ENCODE measurements at places on chromosomes 7 and 10.
A peak's percentile ranks its signal among the peaks of the same experiment; 100 is the strongest.

- H3K27ac ChIP-seq: peak overlapping the region; percentile 24
- no peak for DNase-seq
- no peak overlapping the region for H3K4me3 ChIP-seq
- H3K36me3 ChIP-seq: peaks cover 20% of the 10 kb centered on the region
Measured at GRCh38 chr10:59891349-59891748, 15.0 kb downstream of the CCDC6 start.

GRCh38 chr10:21758239-21758638, 224.2 kb downstream of the MLLT10 start:
- H3K4me3 ChIP-seq: no peak overlapping the region
- no peaks in the 10 kb centered on the region for H3K4me1 ChIP-seq
- H3K27ac ChIP-seq: no peak overlapping the region
- DNase-seq: no peak

DNA sequence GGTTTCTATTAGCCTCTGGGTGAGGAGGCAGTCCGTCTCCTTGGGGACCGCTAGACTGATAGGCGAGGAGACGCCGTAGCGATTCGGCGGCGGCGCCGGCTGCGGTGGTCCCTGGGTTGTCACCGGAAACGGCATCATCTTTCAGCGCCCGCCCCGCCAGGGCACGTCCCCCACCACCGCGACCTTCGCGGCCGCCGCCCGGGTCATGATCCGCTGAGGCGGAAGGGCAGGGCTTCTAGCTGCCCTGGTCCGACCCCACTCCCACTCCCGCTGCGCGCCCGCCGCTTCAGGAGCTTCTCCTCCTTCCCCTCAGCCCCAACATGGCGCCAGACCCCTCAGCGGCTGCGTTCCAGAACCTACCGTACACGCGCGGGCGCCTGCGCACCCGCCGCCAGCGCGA, at the start of gene PAPOLB:
PAPOLB (minus strand) TSS at position 358 of the 400 bp plus-strand sequence; CDS start at position 138, 220 bp downstream.
- no peak for DNase-seq
- H3K27ac ChIP-seq: no peak within 1 kb of the TSS
- peak within 1 kb of the TSS; percentile 8 for H3K4me3 ChIP-seq
- no peaks in the 10 kb centered on the region for H3K4me1 ChIP-seq

DNA sequence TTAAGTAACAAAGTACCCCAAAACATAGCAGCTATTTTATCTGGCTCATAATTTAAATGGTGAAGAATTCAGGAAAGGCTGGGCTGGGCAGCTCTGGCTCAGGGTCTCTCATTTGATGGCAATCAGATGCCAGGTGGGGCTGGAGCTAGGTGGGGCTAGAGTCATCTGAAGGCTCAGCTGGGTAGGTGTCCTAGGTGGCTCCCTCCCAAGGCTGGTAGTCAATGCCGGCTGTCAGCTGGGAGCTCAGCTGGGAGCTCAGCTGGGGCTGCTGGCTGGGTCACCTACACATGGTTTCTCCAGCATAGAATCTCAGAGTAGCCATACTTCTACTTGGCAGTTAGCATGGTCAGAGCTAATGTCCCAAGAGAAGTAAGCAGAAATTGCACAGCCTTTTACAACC, 34.1 kb downstream of the OSBPL3 start:
- no peaks in the 10 kb centered on the region for H3K4me1 ChIP-seq
- no peaks in the 10 kb centered on the region for H3K27me3 ChIP-seq

DNA sequence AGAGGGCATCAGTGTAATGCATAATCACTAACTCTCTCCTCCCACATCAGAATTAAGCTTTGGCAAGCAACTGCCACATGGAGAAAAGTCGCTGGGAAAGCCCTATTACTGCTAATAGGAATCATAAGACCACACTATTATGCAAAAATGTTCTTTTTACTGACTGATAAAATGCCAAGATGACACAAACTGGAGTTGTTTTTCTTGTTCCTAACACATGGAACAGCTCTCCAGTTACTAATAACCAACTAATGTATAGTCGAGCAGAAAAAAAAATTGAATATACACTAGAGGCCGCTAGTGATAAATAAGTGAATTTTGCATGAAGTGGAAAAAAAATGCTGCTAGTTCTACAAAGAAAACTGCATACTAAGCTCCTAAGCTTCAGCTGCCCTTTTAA, 165.6 kb downstream of the TPK1 start:
- H3K36me3 ChIP-seq: no peaks in the 10 kb centered on the region
- H3K4me3 ChIP-seq: no peak overlapping the region
- H3K27me3 ChIP-seq: no peaks in the 10 kb centered on the region
- DNase-seq: no peak

DNA sequence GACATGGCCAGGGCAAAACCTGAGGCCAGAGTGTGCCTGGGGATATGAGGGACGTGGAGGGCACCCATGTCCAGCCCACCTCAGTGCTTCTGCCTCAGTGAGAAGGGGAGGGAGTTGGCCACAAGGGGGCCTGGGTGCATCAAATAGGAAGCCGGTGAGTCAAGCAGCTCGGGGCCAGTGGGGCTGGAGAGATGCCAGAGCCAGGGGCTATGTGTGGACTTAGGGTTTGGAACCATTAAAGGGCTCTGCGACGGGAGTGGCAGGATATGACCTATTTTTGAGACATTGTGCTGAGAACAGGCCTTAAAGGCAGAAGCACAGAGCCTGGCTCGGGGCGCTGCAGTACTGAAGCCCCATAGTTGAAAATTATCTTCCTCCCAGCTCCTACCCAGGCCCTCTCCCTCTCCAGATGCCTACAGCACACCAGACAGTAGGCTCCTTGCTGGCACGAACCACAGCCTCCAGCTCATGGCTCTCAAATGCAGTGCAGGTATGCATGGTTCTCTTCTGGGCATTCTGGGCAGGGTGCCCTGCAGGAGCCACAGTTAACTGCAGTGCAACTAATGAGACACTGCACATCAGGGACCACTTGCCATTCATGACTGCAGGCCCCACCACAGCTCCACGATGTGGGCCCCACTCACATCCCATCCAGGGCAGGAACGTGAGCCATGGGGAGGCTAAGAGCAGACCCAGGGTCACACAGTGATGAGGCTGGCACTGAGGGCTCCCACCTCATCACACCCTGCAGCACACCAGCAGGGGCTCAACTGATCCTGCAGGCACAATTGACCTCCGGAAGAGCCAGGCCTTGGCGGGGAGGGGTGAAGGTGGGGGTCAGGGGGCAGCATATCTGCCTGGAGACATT, 7.2 kb upstream of the PGAM2 start:
- H3K4me1 ChIP-seq: peaks cover 77% of the 10 kb centered on the region
- peak overlapping the region; percentile 41 for H3K4me3 ChIP-seq
- H3K36me3 ChIP-seq: peaks cover 16% of the 10 kb centered on the region
- H3K27ac ChIP-seq: peak overlapping the region; percentile 88

- DNase-seq: no peak
- H3K27ac ChIP-seq: no peak overlapping the region
- H3K27me3 ChIP-seq: no peaks in the 10 kb centered on the region
- no peaks in the 10 kb centered on the region for H3K36me3 ChIP-seq
- H3K4me1 ChIP-seq: no peaks in the 10 kb centered on the region
Measured at GRCh38 chr7:15853832-15854470, 167.5 kb upstream of the MEOX2 start.

DNA sequence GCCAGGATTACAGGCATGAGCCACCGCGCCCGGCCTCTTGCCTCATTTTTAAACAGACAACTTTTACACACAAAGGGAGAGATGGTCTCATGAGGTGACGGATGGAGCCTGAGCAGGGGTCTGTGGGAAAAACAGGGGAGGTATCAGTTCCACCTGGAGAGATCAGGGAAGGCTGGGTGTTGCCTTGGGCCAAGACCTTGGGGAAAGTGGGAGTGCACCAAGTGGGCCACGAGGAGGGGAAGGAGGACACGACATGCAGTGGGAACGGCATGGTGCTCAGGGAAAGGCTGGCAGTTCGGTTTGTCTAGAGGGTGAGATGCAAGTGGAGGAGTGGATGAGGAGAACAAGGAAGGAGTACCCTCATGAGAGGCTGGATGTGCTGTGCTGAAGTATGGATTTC, 8.9 kb upstream of the ZNF777 start:
- no peak overlapping the region for H3K4me3 ChIP-seq
- H3K27ac ChIP-seq: no peak overlapping the region
- H3K36me3 ChIP-seq: peaks cover 11% of the 10 kb centered on the region
- no peak for DNase-seq
- no peaks in the 10 kb centered on the region for H3K27me3 ChIP-seq
- no peaks in the 10 kb centered on the region for H3K4me1 ChIP-seq

DNA sequence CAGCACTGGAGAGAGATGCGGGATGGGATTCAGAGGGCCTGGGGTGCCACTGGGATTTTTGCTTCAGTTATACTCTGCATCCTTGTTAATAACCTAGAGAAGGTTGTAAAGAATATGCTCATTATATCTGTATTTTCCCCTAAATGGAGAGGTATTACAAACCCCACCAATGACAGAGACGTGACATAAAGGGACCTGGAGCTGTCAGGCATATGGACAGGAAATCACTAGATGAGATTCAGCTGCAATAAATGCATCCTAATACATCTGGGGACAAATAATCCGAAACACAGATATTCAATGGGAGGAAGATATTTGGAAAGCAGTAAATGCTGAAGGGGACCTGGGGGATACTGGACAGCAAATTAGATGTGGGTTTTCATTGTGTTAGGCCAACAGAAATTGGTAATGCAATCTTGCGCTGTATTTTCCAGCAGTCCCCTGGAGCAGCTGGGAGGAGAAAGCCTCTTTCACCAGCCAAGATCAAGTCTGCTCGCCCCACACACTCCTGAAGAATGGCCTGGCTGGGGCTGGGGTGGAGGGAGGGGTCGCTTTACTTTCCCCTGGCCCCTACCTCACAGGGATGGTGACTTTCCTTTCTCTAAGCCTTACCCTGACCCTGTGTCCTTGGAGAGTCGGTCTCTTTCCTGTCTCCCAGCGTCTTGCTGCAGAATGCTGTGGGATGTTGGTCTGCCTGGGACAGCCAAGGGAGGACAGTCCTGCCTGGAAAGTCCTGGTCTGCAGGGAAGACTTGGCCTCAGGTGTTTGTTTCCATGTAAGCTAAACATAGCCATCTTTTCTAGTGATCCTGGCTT, 653.8 kb downstream of the LRMDA start:
- no peaks in the 10 kb centered on the region for H3K36me3 ChIP-seq
- no peaks in the 10 kb centered on the region for H3K27me3 ChIP-seq
- H3K4me1 ChIP-seq: no peaks in the 10 kb centered on the region
- DNase-seq: no peak
- no peak overlapping the region for H3K27ac ChIP-seq

DNA sequence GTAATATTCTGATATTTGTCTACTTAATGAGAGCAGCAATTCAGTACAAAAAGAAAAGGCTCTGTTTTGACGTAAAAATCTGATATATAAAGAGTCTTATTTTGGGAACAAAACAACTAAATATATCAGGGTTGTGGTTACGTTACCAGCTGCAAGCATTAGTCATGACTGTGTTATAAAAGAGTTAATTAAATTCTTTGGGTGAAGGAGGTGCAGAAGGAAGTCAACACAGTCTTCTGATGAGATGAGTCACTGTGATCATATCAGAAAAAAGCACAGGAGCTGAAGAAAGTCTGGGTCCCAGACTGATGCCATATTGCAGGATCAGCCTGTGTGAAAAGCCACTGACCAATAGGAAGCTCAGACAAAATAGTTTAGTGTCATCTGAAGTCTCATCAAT, 234.3 kb upstream of the TEX47 start:
- H3K36me3 ChIP-seq: no peaks in the 10 kb centered on the region
- no peak for DNase-seq

DNA sequence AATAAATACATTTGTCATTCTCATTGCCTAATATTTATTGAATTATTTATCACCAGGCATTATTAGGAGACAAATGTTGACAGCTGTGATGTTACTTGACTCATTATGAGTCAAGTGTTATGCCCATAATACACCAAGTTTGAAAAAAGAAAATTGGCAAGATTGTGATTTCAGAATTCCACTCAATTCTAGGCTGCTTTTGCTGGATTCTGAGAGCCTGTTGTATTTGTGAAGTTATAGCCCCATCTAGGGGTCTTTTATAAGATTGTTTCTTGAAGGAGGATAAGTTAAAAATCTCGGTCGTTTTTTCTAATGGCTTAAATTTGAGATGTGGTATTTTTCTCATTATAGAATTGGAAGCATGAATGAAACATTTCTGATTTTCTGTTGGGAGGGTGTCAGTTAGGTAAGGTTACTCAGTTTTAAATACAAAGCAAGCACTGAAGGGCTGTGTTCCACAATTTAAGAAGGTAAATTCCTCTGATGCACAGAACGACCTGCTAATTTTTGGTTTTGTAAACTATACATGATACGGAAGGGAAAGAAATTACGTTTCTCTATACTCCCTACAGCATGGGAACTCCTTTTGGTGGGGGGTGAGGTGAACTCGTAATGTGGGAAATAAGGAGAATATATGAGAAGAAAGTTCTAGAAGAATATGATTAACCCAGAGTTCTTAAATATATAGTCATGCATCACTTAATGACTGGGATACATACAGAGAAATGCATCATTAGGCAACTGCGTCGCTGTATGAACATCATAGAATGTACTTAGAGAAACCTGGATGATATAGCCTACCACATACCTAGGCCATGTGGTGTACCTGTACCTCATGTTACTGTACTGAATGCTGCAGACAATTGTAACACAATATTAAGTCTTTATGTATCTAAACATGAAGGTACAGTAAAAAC, 2.6 kb downstream of the STK31 start:
- H3K36me3 ChIP-seq: no peaks in the 10 kb centered on the region
- H3K27ac ChIP-seq: no peak overlapping the region
- no peaks in the 10 kb centered on the region for H3K27me3 ChIP-seq
- H3K4me3 ChIP-seq: no peak overlapping the region
- H3K4me1 ChIP-seq: no peaks in the 10 kb centered on the region
- no peak for DNase-seq

DNA sequence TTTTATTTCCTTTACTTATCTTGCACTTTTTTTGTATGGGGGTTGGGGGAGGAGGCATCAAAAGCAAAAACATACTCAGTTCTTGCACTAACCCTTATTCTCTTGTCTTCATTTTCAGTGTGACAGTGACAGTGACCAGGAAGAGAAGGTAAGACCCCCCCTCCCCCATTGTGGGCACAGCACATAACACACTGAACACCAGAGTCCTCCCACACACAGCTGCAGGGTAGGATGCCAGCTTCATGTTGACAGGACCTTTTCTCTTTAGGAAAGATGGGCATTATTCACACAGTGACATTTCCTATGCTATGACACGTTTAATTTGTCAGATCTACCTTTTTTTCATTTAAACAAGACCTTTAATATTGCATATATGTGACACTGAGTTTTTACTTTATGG, 696.3 kb upstream of the GALNT17 start:
- H3K4me3 ChIP-seq: no peak overlapping the region
- H3K27me3 ChIP-seq: no peaks in the 10 kb centered on the region
- no peak for DNase-seq

GRCh38 chr10:72098836-72099599, 10.7 kb upstream of the SPOCK2 start:
- H3K36me3 ChIP-seq: peaks cover 3% of the 10 kb centered on the region
- DNase-seq: no peak
- no peak overlapping the region for H3K4me3 ChIP-seq
- H3K27ac ChIP-seq: no peak overlapping the region
- H3K4me1 ChIP-seq: no peaks in the 10 kb centered on the region
- no peaks in the 10 kb centered on the region for H3K27me3 ChIP-seq

DNA sequence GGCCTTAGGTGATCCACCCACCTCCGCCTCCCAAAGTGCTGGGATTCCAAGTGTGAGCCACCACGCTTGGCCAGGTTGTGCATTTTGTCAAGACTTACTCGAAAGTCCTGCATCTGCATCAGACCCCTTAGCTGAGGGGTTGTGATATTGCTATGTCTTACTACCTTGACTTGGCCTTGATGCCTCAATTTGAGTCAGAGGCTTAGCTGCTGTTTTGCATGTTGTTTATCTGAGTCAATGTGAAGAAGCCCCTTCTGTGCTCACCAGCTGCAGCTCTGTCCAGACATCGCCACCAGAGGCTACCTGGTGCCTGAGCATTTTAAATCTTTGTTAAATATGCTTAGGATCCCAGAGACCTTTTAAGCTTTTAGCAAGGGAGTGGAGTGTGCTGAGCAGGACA, 18.1 kb downstream of the UBE2D4 start:
- H3K36me3 ChIP-seq: no peaks in the 10 kb centered on the region
- no peak for DNase-seq
- no peaks in the 10 kb centered on the region for H3K27me3 ChIP-seq
- no peak overlapping the region for H3K4me3 ChIP-seq
- no peak overlapping the region for H3K27ac ChIP-seq

Data from esophagus squamous epithelium (tissue), 5 donors.